SIG-M5 (cell line): ENCODE measurements at places on chromosomes 3 and 15.

GRCh38 chr3:189637750-189638149, 6.6 kb downstream of the TP63 start:
- DNase-seq = no peak

DNA sequence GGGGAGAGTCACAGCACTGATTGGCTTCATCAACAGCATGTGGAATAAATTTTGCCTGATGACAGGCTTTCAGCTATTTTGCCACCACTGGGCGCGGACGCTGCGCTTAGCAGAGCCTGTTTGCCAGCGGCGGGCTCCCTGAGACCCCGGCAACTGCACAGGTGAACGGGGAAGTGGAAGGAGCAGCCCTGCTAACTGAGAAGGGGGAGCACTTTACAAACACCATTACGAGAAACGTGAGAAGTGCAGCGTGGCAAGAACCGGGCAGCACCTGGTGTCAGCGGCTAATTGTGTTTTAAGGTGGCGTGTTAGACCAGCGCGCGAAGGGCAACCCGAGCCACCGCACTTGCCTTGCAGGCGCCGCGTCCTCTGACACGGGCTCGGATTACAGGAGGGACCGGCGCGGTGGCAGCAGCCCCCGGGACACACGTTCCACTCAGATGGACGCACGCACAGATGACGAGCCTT, 307.8 kb upstream of the ARRDC4 start:
- DNase-seq = no peak

GRCh38 chr15:56806148-56806536, 72.8 kb upstream of the ZNF280D start:
- no peak for DNase-seq

DNA sequence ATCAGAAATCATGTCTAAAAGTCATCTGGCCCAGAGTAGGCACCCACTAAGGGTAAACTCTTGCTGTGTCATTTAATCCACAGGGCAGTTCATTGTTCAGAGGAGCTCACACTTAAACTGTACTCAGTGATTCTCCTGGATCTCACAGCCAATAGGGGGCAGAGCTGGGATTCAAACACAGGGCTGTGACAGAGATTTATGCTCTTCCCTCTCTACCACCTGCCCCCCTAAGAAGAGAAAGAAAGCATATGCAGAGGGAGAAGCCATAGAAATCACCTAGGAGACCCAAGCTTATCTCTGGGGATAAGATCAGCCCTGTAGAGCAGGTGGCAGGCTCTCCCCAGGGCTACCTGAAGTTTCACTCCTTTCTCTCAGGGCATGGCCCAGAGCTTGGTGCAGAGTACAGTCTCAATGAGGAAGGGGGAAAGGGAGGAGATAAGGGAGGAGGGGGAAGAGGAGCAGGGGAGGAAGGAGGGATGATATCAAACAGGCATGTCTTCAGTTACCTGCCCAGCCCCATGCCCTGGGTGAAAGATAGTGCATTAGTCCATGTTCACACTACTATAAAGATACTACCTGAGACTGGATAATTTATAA, 51.8 kb upstream of the ADPGK start:
- DNase-seq = no peak

GRCh38 chr15:71066983-71067382, 48.3 kb upstream of the THSD4 start:
- DNase-seq = no peak

DNA sequence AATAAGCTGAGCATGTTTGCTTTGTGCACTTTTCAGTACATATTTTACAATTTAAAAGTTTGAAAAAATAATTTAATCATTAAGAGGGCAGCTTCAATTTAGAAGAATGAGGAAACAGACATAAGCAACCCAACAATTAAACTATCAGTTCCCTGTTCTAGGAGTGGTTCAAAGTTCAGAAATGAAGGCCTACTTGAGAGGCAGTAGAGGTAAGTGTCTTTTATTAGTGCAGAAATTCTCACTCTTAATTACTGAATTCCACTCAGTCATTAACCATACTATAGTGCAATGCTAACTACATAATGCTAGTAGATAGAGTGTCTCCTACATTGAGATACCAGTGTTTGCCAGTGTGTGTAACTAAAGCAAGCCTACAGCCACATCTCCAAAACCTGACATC, 73.1 kb downstream of the TNIK start:
- no peak for DNase-seq

GRCh38 chr3:30161375-30161774, 445.0 kb upstream of the TGFBR2 start:
- no peak for DNase-seq

- no peak for DNase-seq
These were observed 85.2 kb downstream of the UBE2E2 start for GRCh38 chr3:23288286-23288685.
